ENCODE measurements at places on chromosomes 5 and 9. TPM values are rescaled to one million over a fixed set of nuclear protein-coding genes. Genes with fewer than 3 reads are reported as not detected.

DNA sequence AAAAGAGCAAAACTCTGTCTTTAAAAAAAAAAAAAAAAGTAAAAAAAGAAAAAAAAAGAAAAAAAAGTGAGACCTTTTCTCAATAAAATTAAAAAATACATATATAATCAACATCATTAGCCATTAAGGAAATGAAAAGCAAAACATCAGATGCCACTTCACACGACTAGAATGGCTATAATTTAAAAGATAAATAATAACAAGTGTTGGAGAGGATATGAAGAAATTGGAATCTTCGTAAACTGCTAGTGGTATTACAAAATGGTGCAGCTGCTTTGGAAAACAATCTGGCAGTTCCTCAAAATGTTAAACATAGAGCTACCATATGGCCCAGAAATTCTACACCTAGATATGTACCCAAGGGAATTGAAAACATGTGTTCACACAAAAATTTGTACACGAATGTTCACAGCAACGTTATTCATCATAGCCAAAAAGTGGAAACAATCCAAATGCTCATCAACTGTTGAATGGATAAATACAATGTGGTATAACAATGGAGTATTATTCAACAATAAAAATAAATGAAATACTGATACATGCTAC is 45.3 kb upstream of the SIL1 start:
- peaks cover 7% of the 10 kb centered on the region for H3K4me1 ChIP-seq
- H3K4me3 ChIP-seq = no peak overlapping the region
- no peak for DNase-seq
- no peaks in the 10 kb centered on the region for H3K27me3 ChIP-seq

DNA sequence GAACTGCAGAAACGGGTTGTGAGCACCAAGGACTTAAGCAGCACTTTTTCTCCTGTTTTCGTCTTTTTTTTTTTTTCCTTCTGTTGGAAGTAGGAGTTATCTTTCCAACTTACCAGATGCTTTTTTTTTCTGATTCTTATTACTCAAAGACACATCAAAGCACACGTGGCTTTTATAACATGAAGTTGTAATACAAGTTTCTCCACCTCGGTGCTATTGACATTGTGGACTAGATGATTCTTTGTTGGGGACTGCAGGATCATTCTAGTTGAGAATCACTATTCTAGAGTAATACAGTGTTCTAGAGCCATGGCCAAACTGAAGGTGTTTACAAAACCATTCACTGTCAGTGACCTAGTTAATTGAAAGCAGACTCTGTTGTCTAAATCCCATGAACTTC is 51.5 kb downstream of the MYO10 start:
- no peaks in the 10 kb centered on the region for H3K4me1 ChIP-seq
- DNase-seq = no peak
- no peaks in the 10 kb centered on the region for H3K27me3 ChIP-seq
- H3K36me3 ChIP-seq = no peaks in the 10 kb centered on the region

- DNase-seq = no peak
- no peak overlapping the region for H3K4me3 ChIP-seq
- H3K27ac ChIP-seq = no peak overlapping the region
- no peaks in the 10 kb centered on the region for H3K4me1 ChIP-seq
- H3K36me3 ChIP-seq = no peaks in the 10 kb centered on the region
These were observed 269.9 kb downstream of the CDK5RAP2 start for GRCh38 chr9:120310035-120310434.

- no peaks in the 10 kb centered on the region for H3K4me1 ChIP-seq
- H3K27me3 ChIP-seq = no peaks in the 10 kb centered on the region
- DNase-seq = no peak
- no peak overlapping the region for H3K27ac ChIP-seq
- no peaks in the 10 kb centered on the region for H3K36me3 ChIP-seq
These were observed 329.2 kb downstream of the EBF1 start for GRCh38 chr5:158770506-158770905.

GRCh38 chr5:137218896-137219295 is 280.2 kb downstream of the SPOCK1 start:
- no peak for DNase-seq
- no peaks in the 10 kb centered on the region for H3K4me1 ChIP-seq
- H3K36me3 ChIP-seq = no peaks in the 10 kb centered on the region
- H3K4me3 ChIP-seq = no peak overlapping the region
- H3K27me3 ChIP-seq = no peaks in the 10 kb centered on the region
- H3K27ac ChIP-seq = no peak overlapping the region

GRCh38 chr9:28134446-28134976 is 561.2 kb upstream of the C9orf72 start:
- H3K27me3 ChIP-seq = no peaks in the 10 kb centered on the region
- H3K4me3 ChIP-seq = no peak overlapping the region
- H3K4me1 ChIP-seq = no peaks in the 10 kb centered on the region
- no peak for DNase-seq
- no peaks in the 10 kb centered on the region for H3K36me3 ChIP-seq

DNA sequence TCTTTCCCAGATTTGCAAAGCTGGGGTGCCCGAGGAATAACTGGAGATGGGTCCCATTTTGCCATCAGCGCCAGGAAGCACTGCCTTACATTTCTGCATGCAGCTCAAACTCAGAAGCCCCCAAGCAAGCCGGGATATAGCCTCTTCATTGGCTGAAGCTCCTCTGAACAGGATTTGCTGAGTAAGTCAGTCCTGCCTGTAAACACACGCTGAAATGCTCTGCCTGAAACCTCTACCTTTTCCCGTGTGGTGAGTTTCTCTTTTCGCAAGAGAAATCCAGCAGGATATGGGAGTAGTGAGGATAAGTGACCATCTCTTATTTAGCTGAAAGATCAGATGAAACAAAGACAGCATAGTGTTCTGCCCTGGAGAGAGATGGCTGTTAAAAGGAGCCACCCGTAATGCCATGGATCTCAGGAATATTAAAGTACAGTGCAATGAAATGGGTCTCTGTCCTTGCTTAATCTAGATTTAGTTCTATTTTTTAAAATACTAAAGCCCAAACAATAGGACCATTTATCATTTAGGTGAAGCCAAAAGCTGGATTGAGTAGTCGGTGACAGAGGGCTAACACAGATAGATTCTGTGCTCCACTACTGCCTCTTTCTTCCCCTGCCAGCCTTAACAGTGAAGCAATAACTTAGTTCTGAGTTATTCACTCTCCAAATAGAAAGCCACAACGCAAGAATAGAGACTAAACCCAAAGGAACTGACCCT is 177.5 kb upstream of the PPP2R2B start:
- H3K27me3 ChIP-seq = peaks cover 4% of the 10 kb centered on the region
- no peaks in the 10 kb centered on the region for H3K4me1 ChIP-seq
- no peak overlapping the region for H3K4me3 ChIP-seq
- no peak overlapping the region for H3K27ac ChIP-seq
- DNase-seq = no peak

DNA sequence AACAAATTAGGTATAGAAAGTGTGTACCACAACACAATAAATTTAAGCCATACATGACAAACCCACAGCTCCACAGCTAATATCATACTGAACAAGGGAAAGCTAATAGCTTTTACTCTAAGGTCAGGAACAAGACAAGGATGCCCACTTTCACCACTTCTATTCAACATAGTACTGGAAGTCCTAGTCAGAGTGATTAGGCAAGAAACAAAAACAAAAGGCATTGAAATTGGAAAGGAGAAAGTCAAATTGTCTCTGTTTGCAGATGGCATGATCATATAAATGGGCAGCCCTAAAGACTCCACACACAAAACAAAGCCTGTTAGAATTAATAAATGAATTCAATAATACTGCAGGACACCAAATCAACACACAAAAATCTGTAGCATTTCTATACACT is 548.8 kb downstream of the CTNND2 start:
- H3K36me3 ChIP-seq = no peaks in the 10 kb centered on the region
- H3K27ac ChIP-seq = no peak overlapping the region
- H3K27me3 ChIP-seq = no peaks in the 10 kb centered on the region
- H3K4me3 ChIP-seq = no peak overlapping the region

DNA sequence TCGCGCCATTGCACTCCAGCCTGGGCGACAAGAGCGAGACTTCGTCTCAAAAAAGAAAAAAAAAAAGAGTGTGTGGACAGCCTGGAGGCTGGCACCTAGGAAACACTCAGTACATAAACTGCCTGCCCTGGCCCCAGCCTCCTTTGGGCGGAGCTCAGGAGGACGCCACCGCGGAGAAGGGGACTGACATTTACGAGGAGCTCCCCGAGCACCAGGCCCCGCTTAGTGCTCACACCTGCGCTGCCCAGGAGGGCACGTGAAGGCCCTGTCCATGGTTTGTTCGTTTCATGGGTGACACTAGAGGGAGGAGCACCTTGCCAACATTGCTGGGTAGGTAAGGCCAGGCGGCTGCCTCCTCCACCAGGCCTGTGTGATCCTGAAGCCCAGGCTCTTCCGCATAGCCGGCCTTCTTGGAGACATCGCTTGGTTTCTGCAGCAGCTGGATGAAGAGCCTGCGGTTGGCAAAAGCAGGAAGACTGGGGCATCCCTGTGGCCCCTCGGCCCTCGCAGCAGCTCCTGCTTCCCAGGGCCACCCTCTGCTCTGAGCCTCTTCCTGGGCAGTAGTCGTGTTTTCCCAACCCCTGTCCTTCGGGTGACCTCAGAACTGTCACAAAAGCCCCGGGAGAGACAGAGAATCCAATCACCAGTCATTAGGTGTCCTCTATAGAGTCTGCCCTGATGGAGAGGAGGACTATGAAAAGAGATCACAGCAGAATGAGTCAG is 26.2 kb upstream of the LAMC3 start:
- peak; percentile 3 for DNase-seq
- no peaks in the 10 kb centered on the region for H3K27me3 ChIP-seq
- H3K27ac ChIP-seq = no peak overlapping the region
- no peaks in the 10 kb centered on the region for H3K36me3 ChIP-seq

- H3K4me3 ChIP-seq = peak within 1 kb of the TSS; percentile 81
- H3K27me3 ChIP-seq = no peaks in the 10 kb centered on the region
- DNase-seq = peak; percentile 82
- H3K36me3 ChIP-seq = peaks cover 6% of the 10 kb centered on the region
These were observed at the start of gene JADE2 for GRCh38 chr5:134524826-134525682. TSS of gene JADE2 (plus strand) at chr5:134525670. CDS start at chr5:134535858, 10,188 bp downstream.

DNA sequence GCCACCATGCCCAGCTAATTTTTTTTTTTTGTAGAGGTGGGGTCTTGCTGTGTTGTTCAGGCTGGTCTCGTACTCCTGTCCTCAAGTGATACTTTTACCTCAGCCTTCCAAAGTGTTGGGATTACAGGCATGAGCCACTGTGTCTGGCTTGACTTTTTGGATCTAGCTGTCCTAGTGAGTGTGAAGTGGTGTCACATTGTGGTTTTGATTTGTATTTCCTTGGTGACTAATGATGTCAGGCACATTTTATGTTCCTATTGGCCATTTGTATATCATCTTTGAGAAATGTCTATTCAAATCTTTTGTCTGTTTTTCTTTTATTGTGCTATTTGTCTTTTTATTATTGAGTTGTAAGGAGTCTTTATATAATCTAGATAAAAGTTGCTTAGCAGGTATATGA is 53.5 kb upstream of the MCCC2 start:
- no peak overlapping the region for H3K4me3 ChIP-seq
- H3K27me3 ChIP-seq = no peaks in the 10 kb centered on the region
- no peak for DNase-seq
- no peaks in the 10 kb centered on the region for H3K4me1 ChIP-seq
- peaks cover 42% of the 10 kb centered on the region for H3K36me3 ChIP-seq

GRCh38 chr9:73056245-73056644 is 95.4 kb upstream of the ANXA1 start:
- H3K27me3 ChIP-seq = peaks cover 3% of the 10 kb centered on the region
- no peaks in the 10 kb centered on the region for H3K36me3 ChIP-seq
- DNase-seq = no peak
- no peaks in the 10 kb centered on the region for H3K4me1 ChIP-seq
- no peak overlapping the region for H3K27ac ChIP-seq
- no peak overlapping the region for H3K4me3 ChIP-seq

DNA sequence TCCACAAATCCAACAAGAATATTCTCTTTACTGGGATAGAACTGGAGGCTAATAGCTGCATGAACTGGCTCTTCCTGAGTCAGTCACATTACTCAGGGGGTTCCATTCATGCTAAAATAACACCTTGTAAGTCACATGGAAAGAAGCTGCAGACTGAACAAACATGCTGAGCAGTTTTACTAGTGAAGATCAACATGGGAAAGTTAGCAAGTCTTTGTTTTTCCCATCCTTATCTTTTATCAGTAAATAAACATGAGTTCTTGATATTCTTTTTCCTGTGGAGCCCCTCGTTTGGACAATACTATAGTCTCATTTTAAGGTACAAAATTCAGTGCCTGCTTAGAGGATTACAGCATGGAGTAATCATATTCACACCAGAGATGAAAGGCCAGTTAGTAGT is 43.7 kb upstream of the TEK start:
- no peaks in the 10 kb centered on the region for H3K27me3 ChIP-seq
- H3K4me3 ChIP-seq = no peak overlapping the region
- H3K36me3 ChIP-seq = no peaks in the 10 kb centered on the region
- no peak for DNase-seq

GRCh38 chr5:14143841-14144585 is 871 bp downstream of the TRIO start:
- H3K36me3 ChIP-seq = no peaks in the 10 kb centered on the region
- peak overlapping the region; percentile 54 for H3K4me3 ChIP-seq
- peaks cover 29% of the 10 kb centered on the region for H3K27me3 ChIP-seq
- DNase-seq = peak; percentile 12

- H3K27me3 ChIP-seq = no peaks in the 10 kb centered on the region
- H3K4me1 ChIP-seq = peaks cover 26% of the 10 kb centered on the region
- H3K4me3 ChIP-seq = no peak overlapping the region
- H3K36me3 ChIP-seq = no peaks in the 10 kb centered on the region
- no peak overlapping the region for H3K27ac ChIP-seq
These were observed 214.3 kb downstream of the ARHGAP26 start for GRCh38 chr5:142984525-142984924.

DNA sequence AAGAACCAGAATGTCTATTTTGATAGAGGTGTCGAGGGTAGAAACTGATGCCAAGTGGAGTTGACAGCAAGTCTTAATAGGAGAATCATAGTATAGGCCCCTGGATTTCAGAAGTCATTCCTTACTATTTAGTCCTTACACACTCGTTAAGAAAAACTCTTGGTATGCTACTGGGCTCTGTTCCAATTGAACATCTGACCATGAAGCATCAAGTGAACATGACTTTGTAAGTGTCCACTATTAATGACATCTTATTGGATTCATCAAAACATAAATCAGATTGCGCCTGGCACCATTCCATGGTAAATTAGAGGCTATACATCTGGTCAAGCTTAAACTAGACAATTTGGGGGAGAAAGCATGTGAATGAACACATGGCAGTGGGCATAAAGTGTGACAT is 1056.5 kb upstream of the EDIL3 start:
- no peaks in the 10 kb centered on the region for H3K27me3 ChIP-seq
- DNase-seq = no peak
- H3K4me3 ChIP-seq = no peak overlapping the region

- DNase-seq = no peak
- no peak overlapping the region for H3K4me3 ChIP-seq
- H3K27me3 ChIP-seq = no peaks in the 10 kb centered on the region
- no peaks in the 10 kb centered on the region for H3K36me3 ChIP-seq
- no peaks in the 10 kb centered on the region for H3K4me1 ChIP-seq
These were observed 57.1 kb downstream of the MFAP3 start for GRCh38 chr5:154095904-154096303.

PRUNE2 gene
- total RNA-seq = not detected

WDR38 gene
- total RNA-seq = not detected

NUTM2G gene
- total RNA-seq = not detected

NME5 gene
- total RNA-seq = not detected

ENTPD8 gene
- not detected for total RNA-seq

CNTFR gene
- not detected for total RNA-seq

ADAMTS2 gene
- total RNA-seq = not detected

AGXT2 gene
- not detected for total RNA-seq

GZMA gene
- 3.5 TPM for total RNA-seq

CCL21 gene
- total RNA-seq = not detected

CNOT8 gene
- 133 TPM for total RNA-seq

LECT2 gene
- not detected for total RNA-seq

SOX30 gene
- not detected for total RNA-seq

CDKN2A gene
- 0.89 TPM for total RNA-seq

KCNV2 gene
- total RNA-seq = not detected

OLFM1 gene
- total RNA-seq = not detected

Measured in CD4-positive, alpha-beta T cell (primary cell).